Smooth muscle cell of the coronary artery (primary cell): ENCODE measurements at places on chromosomes 5 and 9. TPM values are rescaled to one million over a fixed set of nuclear protein-coding genes. Genes with fewer than 3 reads are reported as not detected.

The SLC6A7 gene
- not detected in 2 replicates for total RNA-seq

The GARIN3 gene
- not detected in 2 replicates for total RNA-seq

The MSX2 gene
- total RNA-seq, result 0.08 and 4.6 TPM in 2 replicates

The TRIM36 gene
- total RNA-seq, result 0.12 and 0.15 TPM in 2 replicates

The ST8SIA4 gene
- total RNA-seq, result 0.15 and 0.23 TPM in 2 replicates

The DIPK1B gene
- total RNA-seq, result 1.1 and 16.6 TPM in 2 replicates

The PCSK5 gene
- 5.0 and 9.8 TPM in 2 replicates for total RNA-seq

The BAAT gene
- not detected in 2 replicates for total RNA-seq

The CDH9 gene
- not detected in 2 replicates for total RNA-seq

The CHD1 gene
- total RNA-seq, result 16.8 and 31.6 TPM in 2 replicates

The RAPGEF6 gene
- 24.4 and 68.1 TPM in 2 replicates for total RNA-seq

The SLCO6A1 gene
- not detected in 2 replicates for total RNA-seq

The GTF2H2C gene
- 18.8 and 26.2 TPM in 2 replicates for total RNA-seq
